ENCODE measurements at places on chromosomes 6 and 20. TPM values are rescaled to one million over a fixed set of nuclear protein-coding genes. Genes with fewer than 3 reads are reported as not detected.

The FRK gene
- total RNA-seq = 0.02 TPM

The THBD gene
- total RNA-seq = not detected

The CTCFL gene
- total RNA-seq = not detected

The AKAP12 gene
- 1.4 TPM for total RNA-seq

The GGT7 gene
- total RNA-seq = 15.8 TPM

The PNLDC1 gene
- total RNA-seq = 0.80 TPM

The SLC25A27 gene
- 0.64 TPM for total RNA-seq

All from activated naive CD4-positive, alpha-beta T cell treated with anti-CD3 and anti-CD28 coated beads, Interleukin-2, amount 50 U/mL, for 72 hours (primary cell).